Stimulated activated CD8-positive, alpha-beta memory T cell treated with anti-CD3 and anti-CD28 coated beads, Interleukin-7, amount 100 ng/mL, for 48 hours (primary cell): ENCODE measurements at places on chromosomes 2 and 18.
A peak's percentile ranks its signal among the peaks of the same experiment; 100 is the strongest.

DNA sequence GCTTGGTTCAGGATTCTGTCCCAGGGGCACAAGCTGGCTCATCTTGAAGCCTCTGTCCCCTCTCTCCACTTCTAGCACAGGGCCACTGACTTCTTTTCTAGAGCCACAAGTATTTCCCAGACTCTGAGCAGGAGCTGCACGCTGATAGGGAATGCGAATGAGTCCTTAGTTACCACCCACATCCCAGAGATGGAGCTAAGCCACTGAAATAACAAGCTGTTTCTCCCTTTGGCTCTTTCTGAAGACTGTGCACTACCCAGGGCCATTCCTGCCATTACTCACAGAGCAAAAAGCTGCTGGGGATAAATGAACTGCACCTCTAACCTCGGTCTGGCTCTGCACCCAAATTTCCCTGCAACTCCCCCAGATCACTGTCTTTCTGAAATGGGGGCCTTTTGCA is 70.6 kb downstream of the TSN start:
- DNase-seq, result no peak

- no peak for DNase-seq
Measured at GRCh38 chr18:56030060-56030459, 442.1 kb upstream of the TCF4 start.

DNA sequence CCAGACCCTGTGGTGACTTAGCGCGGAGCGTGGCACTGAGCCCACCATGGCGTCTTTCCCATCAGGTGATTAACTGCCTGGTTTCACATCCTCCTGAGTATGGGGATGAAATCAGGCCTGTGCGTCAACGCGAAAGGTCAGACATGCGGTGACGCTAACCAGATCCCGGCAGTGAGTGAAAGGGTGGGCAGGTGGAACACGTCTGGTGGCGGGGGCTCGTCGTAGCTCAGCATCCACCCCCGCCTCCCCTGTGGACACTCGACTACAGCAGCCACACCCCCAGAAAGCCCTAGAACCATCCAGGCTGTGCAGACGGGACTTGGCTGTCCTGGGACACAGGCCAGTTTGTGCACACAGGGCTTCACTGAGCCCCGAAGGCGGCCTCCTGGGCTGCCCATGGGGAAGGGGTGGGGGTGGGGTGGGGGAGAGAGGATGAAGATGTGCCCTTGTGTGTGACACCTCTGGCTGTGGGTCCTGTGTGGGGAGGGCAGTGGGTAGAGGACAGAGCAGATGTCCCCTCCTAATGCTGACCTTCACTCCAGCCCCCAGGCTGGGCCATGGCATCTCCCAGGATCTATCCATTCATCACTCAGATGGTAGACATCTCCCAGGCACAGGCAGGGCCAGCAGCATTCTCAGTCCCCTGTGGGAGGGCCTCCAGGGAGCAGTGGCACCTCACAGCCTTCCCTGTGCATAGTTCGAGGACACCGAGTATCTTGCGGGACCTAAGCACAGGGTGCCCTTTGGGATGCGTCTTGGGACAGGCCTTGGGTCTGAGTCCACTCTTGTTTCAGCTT is 27.5 kb downstream of the RAMP1 start:
- no peak for DNase-seq

GRCh38 chr2:27264753-27265535 is 2.1 kb upstream of the SLC30A3 start:
- peak; percentile 39 for DNase-seq

DNA sequence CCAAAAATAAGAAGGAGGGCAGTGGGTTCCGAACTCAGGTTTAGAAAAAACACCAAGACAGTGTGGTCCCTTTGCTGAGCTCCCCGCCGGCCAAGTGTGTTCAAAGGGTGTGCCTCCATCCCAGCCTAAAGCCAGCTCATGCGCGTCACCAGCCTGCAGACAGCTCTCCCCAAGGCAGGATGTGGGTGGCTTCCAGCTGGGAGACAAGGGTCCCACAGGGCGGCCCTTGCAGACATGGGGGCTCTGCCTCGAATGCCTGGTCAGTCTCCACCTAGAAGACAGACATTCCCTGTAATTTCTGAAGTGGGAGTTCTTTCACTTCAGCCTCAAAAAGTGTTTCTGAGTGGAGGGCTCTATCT is 135.8 kb upstream of the GPC1 start:
- no peak for DNase-seq
